Spinal cord (tissue), 10 donors: ENCODE measurements at places on chromosomes 1 and 21.

DNA sequence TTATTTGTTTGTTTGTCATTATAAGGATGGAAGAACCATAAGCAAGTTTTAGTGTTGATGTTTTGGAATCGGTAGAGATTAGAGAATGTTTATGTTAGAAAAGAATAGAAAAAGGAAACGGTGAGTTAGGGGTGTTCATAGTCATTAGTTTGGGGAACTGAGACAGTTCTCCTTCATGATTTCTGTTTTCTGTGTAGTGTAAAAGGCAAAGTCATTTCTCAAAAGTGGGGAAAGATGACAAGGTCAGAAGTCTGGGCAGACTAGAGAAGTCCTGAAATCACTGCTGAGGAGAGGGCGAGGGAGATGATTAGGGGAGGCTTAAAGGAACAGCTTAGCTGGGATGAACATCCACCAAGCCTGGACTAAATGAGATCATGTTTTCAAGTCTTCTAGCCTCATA lies 498.9 kb downstream of the TTLL7 start:
- H3K27me3 ChIP-seq: no peaks in the 10 kb centered on the region
- no peak for DNase-seq
- H3K4me3 ChIP-seq: no peak overlapping the region
- no peak overlapping the region for H3K27ac ChIP-seq
- no peaks in the 10 kb centered on the region for H3K36me3 ChIP-seq

DNA sequence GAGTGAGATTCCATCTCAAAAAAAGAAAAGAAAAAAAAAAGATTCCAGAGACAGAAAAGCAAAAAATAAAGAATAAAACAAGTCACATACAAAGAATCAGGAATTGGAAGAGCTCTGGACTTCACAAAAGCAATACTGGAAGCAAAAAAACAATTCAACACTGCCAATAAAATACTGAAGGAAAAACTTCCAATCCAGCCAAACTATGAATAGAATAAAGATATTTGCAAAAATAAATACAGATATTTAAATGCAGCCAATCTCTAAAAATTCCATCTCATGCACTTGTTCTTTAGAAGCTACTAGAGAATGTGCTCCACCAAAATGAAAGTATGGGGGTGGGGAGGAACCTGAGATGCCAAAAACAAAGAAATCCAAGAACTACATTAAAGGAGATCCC lies 29.4 kb upstream of the RBM34 start:
- no peak for DNase-seq
- no peaks in the 10 kb centered on the region for H3K27me3 ChIP-seq
- H3K4me1 ChIP-seq: no peaks in the 10 kb centered on the region
- H3K36me3 ChIP-seq: peaks cover 18% of the 10 kb centered on the region

DNA sequence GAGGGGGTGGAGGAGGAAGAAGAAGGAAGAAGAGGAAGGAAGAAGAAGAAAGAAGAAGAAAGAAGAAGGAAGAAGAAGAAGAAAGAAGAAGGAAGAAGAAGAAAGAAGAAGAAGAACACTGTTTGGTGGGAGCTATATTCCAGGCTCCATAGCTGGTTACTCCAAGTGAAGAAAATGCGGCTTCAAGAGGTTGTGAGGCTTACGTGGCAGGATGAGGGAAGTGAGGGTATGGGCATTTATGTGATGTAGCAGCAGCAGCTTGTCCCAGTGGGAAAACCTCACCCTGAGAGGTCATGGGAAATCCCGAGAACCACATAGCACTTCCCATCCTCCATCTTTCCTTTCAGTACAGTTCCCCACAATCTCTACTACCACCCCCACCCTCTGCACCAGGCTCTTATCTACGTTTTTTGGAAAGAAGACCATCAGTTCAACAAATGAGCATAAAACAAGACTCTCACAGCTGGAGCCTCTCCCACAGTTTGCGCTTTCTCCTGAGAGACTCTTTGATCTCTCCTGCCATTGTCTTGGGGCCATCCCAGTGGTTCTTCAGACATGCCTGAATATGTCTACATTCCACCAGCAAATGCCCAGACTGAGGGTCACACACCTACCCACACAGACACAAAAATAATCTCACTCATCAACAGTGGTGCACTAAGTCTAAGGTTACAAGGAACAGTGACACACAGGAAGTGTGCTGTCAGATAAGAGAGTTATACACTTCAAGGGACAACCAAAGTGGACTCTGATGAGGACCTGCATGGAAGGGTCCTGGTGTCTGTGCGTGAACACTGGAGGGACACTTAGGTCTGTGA lies 77.9 kb upstream of the KCNJ15 start:
- no peak overlapping the region for H3K4me3 ChIP-seq
- no peaks in the 10 kb centered on the region for H3K36me3 ChIP-seq
- no peak overlapping the region for H3K27ac ChIP-seq
- no peaks in the 10 kb centered on the region for H3K4me1 ChIP-seq
- no peaks in the 10 kb centered on the region for H3K27me3 ChIP-seq

- H3K4me1 ChIP-seq: peaks cover 54% of the 10 kb centered on the region
- peak; percentile 92 for DNase-seq
- H3K36me3 ChIP-seq: peaks cover 8% of the 10 kb centered on the region
- no peaks in the 10 kb centered on the region for H3K27me3 ChIP-seq
- peak overlapping the region; percentile 12 for H3K4me3 ChIP-seq
- H3K27ac ChIP-seq: peak overlapping the region; percentile 98
Observed at GRCh38 chr1:2213576-2214505, 14.3 kb upstream of the SKI start.

GRCh38 chr1:67723620-67724019 lies 38.6 kb downstream of the GADD45A start:
- peaks cover 3% of the 10 kb centered on the region for H3K4me1 ChIP-seq
- H3K4me3 ChIP-seq: no peak overlapping the region
- DNase-seq: no peak
- H3K27me3 ChIP-seq: no peaks in the 10 kb centered on the region
- H3K27ac ChIP-seq: no peak overlapping the region

GRCh38 chr1:199290186-199290585 lies 651.3 kb downstream of the PTPRC start:
- H3K27ac ChIP-seq: no peak overlapping the region
- no peaks in the 10 kb centered on the region for H3K4me1 ChIP-seq
- no peak for DNase-seq
- no peaks in the 10 kb centered on the region for H3K27me3 ChIP-seq
- H3K36me3 ChIP-seq: no peaks in the 10 kb centered on the region

DNA sequence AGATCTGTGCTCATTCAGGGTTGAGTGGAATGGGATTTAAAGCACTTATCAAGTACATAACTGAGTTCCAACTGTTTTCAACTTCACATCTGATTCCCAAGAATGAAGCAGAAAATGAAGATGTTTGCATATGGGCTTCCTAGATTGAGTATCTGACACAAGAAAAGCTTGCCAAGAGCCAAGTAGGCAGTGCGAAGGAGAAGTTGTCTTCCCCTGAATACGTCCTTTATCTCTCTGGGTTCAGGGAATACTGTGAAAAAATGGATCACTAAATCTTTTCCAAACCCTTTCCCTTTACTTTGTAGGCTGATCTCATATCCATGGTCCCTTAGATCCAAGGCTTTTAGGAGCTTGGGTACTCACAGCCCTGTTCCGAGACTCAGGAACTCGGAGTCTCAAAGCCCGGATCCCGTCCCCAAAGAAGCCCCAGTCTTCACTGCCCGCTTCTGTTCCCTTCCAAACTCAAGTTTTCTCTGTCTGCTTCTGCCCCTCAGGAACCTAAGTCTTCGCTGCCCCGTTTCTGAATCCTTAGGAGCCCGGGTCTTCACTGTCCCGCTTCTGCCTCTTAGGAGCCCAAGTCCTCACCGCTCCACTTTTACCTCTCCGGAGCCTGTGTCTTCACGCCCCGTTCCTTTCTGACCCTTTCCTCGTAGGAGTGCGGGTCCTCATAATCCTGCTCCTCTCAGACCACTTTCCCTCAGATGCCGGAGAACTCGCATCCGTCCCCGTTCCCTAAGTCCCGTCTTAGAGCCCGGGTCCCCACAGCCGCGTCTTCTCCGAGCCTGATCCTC lies 616 bp downstream of the TAF12 start:
- H3K4me1 ChIP-seq: peaks cover 14% of the 10 kb centered on the region
- peak overlapping the region; percentile 95 for H3K27ac ChIP-seq
- no peaks in the 10 kb centered on the region for H3K36me3 ChIP-seq
- no peaks in the 10 kb centered on the region for H3K27me3 ChIP-seq
- DNase-seq: peak; percentile 2

- no peak for DNase-seq
- H3K27me3 ChIP-seq: no peaks in the 10 kb centered on the region
- H3K27ac ChIP-seq: peak overlapping the region; percentile 72
- H3K4me3 ChIP-seq: no peak overlapping the region
Observed at GRCh38 chr21:36769051-36769839, 70.3 kb downstream of the SIM2 start.

DNA sequence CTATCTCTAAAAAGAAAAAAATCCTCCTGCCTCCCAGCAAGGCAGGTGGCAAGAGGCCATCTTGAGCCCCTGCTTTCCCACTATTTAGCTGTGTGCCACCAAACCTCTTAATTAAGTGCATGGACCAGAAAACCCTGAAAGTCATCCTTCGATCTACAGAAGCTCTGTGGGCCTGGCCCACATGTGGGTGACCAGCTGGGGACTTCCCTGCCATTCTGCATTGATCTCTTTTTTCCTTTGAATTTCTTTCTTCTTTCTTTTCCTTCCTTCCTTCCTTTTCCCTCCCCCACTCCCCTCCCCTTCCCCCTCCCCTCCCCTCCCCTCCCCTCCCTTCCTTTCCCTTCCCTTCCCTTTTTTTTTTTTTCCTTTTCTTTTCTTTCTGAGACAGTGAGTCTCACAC lies 38.0 kb downstream of the KIF21B start:
- peaks cover 5% of the 10 kb centered on the region for H3K4me1 ChIP-seq
- no peak overlapping the region for H3K4me3 ChIP-seq

DNA sequence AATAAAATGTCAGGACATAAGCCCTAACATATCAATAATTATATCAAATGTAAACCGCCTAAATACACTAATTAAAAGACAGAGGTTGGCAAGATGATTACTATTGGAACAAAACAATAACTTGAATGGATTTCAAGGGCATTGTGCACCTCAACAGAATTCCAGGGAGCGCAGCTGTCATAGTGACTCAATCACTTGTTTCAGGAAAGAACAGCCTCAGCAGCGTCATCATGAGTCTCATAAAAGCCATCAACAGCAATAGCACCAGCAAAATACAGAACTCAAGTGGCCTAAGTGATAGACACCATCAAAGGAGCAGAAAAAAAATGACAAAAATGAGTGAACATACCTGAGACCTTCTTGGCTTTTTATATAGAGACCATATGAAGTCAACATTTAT lies 632.7 kb upstream of the NR5A2 start:
- no peak overlapping the region for H3K27ac ChIP-seq
- H3K4me1 ChIP-seq: no peaks in the 10 kb centered on the region
- no peak for DNase-seq
- no peaks in the 10 kb centered on the region for H3K36me3 ChIP-seq
